ENCODE measurements at places on chromosomes 4 and X.
A peak's percentile ranks its signal among the peaks of the same experiment; 100 is the strongest.

DNA sequence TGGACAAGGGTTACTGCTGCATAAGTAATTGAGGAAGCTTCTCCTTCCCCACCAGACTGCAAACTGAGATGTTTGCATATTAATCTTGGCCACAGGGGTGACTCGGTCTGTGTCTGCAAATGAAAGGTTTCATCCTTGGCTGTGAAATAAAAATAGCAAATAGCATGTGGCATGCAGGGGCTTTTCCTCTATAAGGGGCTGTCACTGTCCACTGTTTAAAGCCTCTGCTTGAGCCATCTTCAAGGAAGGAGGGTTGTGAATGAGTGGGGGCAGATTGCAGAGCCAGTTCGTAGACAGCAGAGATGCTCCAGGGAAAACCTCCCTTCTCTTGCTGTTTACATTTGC, 33.3 kb downstream of the TMSB4X start:
- no peak for DNase-seq

GRCh38 chr4:90071289-90072235, 55.6 kb upstream of the CCSER1 start:
- DNase-seq = no peak

DNA sequence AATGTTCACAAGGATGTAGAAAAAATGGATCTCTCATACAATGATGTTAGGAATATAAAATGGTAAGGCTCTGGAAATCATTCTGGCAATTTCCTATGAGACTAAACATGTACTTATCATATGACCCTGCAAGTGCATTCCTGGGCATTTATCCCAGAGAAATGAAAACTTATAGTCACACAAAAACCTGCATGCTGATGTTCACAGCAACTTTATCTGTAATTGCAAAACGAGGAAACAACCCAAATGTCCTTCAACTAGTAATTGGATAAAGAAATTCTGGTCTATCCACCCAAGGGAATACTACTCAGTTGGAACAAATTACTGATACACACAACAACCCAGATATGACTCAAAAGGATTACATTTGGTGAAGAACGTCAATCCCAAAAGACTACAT, 14.5 kb downstream of the ZCCHC18 start:
- no peak for DNase-seq

- DNase-seq = no peak
These were observed 104.3 kb downstream of the USP46 start for GRCh38 chr4:52554612-52555355.

DNA sequence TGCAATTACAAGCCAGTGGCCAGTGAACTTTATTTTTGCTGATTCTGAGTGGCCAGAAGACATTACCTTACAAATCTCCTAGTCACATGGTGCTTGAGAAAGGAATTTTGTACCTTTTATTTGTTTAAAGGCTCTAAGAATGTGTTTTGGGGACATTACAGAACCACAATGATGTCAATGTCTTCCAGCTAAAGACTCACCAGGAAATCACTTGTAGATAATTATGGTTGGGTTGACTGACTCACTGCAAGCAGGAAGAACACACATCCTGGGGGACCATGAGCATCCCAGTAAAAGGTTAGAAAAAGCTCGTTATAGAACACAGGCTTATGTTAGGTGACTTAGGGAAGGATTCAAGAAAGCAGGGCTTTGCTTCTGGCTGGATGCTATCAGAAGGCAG, 119.4 kb upstream of the FAM9B start:
- DNase-seq = no peak

DNA sequence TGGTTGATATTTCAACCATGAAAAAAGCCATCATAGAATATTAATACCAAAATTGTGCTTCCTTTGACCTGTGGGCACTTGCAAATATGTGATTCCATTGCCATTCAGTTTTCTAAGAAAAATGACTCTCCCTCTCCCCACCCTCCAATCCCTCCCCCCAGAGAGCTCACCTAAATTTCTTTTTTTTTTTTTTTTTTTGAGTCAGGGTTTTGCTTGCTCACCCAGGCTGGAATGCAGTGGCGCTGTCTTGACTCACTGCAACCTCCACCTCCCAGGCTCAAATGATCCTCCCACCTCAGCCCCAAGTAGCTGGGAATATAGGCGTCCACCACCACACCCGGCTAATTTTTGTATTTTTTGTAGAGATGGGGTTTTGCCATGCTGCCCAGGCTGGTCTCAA, 47.0 kb downstream of the SNX25 start:
- no peak for DNase-seq

GRCh38 chr4:140483445-140483844, 14.6 kb downstream of the MGAT4D start:
- DNase-seq = no peak

- DNase-seq = no peak
These were observed 22.0 kb downstream of the CXCL8 start for GRCh38 chr4:73762409-73762808.

DNA sequence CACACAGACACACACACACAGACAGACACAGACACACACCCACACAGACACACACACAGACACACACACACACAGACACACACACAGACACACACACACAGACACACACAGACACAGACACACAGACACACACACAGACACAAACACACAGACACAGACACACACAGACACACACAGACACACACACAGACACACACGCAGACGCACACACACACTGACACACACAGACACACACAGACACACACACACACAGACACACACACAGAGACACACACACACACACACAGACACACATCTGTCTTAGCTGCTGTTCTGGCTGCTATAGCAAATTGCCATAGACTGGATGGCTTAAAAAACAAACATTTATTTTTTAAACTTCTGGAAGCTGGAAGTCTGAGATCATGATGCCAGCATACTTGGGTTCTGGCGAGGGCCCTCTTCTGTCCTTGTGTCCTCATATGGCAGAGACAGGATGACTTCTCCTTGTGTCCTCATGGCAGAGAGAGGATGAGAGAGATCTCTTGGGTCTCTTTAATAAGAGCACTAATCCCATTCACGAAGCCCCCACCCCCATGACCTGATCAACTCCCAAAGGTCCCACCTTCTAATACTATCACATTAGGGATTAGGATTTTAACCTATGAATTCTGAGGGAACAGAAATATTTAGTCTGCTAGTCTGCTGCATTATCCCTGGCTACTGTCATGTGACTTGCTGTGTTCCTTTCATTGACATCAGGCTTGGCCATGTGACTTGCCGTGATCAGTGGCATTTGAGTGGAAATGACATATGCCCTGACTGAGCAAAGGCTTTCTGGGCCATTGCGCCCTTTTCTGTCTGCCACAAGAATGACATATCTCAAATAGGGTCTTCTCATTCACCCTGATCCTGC, 32.7 kb upstream of the RASGEF1B start:
- no peak for DNase-seq

DNA sequence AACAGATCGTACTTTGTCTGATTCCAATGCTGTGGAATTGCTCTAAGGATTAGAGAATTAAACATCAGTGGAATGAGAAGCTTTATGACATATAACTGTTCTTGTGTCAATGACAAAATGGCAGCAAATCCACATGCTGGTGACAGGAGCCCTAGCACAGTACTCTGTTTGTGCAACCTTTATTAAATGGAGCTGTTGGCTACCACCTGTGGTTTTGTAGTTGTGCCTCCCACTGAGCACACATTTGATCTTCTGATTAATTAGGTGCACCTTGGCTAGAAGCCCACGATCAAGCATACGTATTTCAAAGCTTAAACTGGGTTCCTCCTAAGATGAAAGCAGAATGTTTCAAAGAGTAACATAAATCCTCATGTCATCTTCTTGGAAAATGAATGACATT, 394.0 kb upstream of the IGFBP7 start:
- DNase-seq = no peak

- DNase-seq = no peak
These were observed 17.2 kb downstream of the RAB33B start for GRCh38 chr4:139470997-139471665.

- DNase-seq = no peak
These were observed 528.4 kb downstream of the PPARGC1A start for GRCh38 chr4:23361453-23361852.

GRCh38 chr4:151529187-151529586, 120.2 kb downstream of the FHIP1A start:
- no peak for DNase-seq

GRCh38 chr4:184423003-184423686, 51.2 kb downstream of the IRF2 start:
- DNase-seq = no peak

GRCh38 chr4:82901183-82901718, 716 bp downstream of the THAP9 start:
- no peak for DNase-seq

- DNase-seq = no peak
These were observed 22.2 kb downstream of the TMEM184C start for GRCh38 chr4:147639388-147639787.

GRCh38 chr4:83113429-83113786, 1.1 kb downstream of the PLAC8 start:
- no peak for DNase-seq

DNA sequence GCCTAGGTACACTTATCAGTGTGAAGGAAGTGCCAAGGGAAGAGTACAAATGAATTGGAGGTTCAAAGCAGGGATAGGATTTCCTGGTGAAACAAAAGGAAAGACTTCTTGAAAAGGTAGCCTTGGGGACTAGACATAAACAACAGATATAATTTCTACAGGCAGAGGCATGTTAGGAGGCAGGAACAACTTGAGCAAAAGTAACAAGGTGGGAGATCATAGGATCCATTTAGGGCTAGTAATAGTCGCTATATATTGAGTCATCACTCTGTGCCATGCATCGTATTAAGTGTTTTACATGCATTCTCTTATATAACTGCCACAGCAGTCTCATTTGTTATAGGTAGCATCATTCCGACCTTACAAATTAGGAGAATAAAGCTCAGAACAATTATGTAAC, 98.3 kb upstream of the EOLA2 start:
- DNase-seq = no peak

DNA sequence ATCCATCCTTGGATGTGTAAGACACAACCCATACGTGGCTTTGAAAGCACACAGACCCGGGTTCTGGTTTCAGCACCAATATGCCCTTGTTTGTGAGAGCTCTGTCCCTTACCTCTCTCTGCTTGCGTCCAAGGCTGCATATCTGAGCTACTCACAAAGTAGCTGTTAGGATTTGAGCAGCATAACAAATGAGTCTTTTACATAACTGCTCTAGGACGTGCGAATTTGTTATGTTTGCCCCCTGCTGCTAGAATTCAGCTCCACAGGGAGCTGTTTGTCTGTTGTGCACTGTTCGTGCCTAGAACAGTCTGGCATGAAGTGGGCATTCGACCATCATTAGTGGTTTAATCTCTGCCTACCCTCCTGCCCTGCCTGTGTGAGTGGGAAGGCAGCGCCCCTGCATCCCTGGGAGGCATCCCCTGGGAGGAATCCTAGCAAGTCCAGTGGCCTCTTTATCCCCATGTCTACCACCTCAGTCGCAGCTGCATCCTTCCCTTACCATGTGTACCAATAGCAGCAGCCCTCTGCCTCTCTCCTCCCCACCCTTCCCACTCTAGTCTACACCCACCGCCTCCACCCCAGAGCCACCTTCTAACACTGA, 42.1 kb downstream of the SLC2A9 start:
- DNase-seq = no peak

- DNase-seq = no peak
These were observed 157.4 kb upstream of the PDE5A start for GRCh38 chr4:119785963-119786362.

- DNase-seq = no peak
These were observed 31.7 kb upstream of the MXRA5 start for GRCh38 chrX:3378156-3378555.

DNA sequence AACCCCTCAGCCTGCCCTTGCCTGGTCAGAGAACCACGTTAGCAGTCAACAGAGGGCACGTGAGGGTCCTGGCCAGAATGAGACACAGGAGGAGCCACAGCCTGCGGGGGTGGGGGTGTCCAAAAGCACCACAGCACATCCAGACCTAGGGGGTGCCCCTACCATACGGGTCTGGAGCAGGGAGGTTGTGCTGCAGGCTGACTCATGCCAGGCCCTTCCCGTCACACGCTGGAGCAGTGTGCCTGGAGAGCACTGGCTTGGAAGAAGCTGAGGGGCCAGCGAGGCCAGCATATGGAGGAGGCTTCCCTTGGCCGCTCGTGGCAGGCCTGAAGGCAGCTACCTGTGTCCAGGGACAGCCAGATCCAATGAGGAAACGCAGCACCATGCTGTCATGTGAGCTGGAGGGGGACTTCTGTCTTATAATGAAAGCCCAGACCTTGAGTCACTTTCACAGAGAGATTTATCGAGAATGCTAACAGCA, 1.5 kb upstream of the IRAK1 start:
- peak; percentile 64 for DNase-seq

DNA sequence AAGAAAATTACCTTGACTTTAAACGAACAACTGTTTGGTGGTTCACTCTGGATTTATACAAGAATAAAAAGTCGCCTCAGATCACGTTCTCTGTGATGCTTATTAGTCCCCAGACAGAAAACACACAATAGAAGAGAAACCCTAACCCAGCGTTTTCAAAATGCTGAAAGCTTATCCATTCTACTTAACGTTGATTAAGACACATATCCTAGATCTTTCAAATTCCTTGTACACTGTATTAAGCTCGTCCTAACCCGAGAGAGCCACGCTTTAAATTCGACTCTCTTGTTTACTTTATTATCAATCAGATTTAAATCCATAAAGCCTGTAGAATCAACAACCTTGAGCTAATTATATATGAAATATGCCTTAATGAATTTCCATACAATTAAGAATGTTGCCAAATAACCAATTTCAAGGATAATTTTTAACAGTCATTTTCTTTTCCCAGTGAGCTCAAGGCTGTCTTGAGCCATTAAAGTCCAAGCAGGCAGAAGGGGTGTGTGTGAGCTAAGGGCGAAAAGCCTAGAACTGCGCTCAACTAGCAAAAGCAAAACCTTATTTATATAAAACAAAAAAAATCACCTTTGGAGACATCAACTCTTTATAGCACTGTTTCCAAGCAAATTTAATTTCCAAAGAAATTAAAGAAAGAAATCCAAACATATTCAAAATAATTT, 981 bp upstream of the PITX2 start:
- DNase-seq = no peak

DNA sequence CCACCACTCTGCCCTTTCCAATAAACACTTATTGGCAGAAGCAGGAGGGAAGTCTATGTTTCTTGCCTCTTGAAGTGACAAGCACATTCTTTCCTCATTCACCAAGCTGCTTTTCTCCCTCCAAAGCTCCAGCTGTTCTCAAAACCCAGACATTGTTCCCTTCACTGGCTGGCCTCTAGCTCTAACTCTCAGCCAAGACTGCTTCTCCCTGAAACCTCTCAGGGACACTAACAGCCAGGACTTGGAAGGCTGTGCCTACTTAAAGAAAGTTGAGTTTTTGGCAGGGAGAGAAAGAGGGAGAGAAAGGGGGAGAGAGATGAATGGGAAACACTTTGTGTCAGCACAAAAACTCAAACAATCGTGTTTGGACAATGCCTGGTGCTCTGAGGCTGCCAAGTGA, 99.5 kb downstream of the COX18 start:
- DNase-seq = no peak

- no peak for DNase-seq
These were observed 241.4 kb upstream of the EPHA5 start for GRCh38 chr4:65911720-65912119.

GRCh38 chrX:4547213-4547836, 833.9 kb upstream of the PRKX start:
- DNase-seq = peak; percentile 68

GRCh38 chrX:16671005-16671404, 21.0 kb downstream of the S100G start:
- DNase-seq = no peak
